Renal cortical epithelial cell (primary cell): ENCODE measurements at places on chromosomes 2 and 18. TPM values are rescaled to one million over a fixed set of nuclear protein-coding genes. Genes with fewer than 3 reads are reported as not detected.

The SPEG gene
- total RNA-seq, result 2.3 and 10.8 TPM in 2 replicates

The AGAP1 gene
- 10.2 and 17.6 TPM in 2 replicates for total RNA-seq

The BOLL gene
- total RNA-seq, result not detected in 2 replicates

The ZNF385B gene
- total RNA-seq, result 1.1 TPM in 1 of 2 replicates, not detected in the other

The GPR39 gene
- 9.2 and 26.0 TPM in 2 replicates for total RNA-seq

The ABCG5 gene
- total RNA-seq, result not detected in 2 replicates

The CIB4 gene
- total RNA-seq, result not detected in 2 replicates

The STAT1 gene
- total RNA-seq, result 149 and 189 TPM in 2 replicates

The CYTIP gene
- 0.94 TPM in 1 of 2 replicates, not detected in the other for total RNA-seq

The VWA3B gene
- total RNA-seq, result not detected in 2 replicates

The ARL4C gene
- total RNA-seq, result 98.6 and 119 TPM in 2 replicates

The CCDC148 gene
- total RNA-seq, result 4.9 and 16.0 TPM in 2 replicates

The OXER1 gene
- total RNA-seq, result 0.15 TPM in 1 of 2 replicates, not detected in the other

The QPCT gene
- total RNA-seq, result 81.8 and 83.0 TPM in 2 replicates

The KYNU gene
- total RNA-seq, result 1.6 and 6.1 TPM in 2 replicates

The KRTCAP3 gene
- total RNA-seq, result 0.85 and 3.5 TPM in 2 replicates

The ASB18 gene
- total RNA-seq, result not detected in 2 replicates

The STAT4 gene
- total RNA-seq, result 0.52 and 3.0 TPM in 2 replicates

The OTOS gene
- not detected in 2 replicates for total RNA-seq

The CPS1 gene
- 12.3 and 38.4 TPM in 2 replicates for total RNA-seq

The SLC25A52 gene
- total RNA-seq, result 0.80 TPM in 1 of 2 replicates, not detected in the other

The UGT1A8 gene
- 0.35 TPM in 2 replicates for total RNA-seq

The ODC1 gene
- 79.7 and 133 TPM in 2 replicates for total RNA-seq

The IL36G gene
- not detected in 2 replicates for total RNA-seq

The ELMOD3 gene
- total RNA-seq, result 17.5 and 18.6 TPM in 2 replicates

The FEV gene
- total RNA-seq, result not detected in 2 replicates

The MERTK gene
- 4.4 and 5.7 TPM in 2 replicates for total RNA-seq

The RAD51AP2 gene
- total RNA-seq, result under 0.01 TPM in 1 of 2 replicates, not detected in the other

The STPG4 gene
- total RNA-seq, result 0.20 and 0.52 TPM in 2 replicates

The ACADL gene
- total RNA-seq, result 0.17 and 3.8 TPM in 2 replicates

The FAM124B gene
- 0.25 and 0.35 TPM in 2 replicates for total RNA-seq

The TANC1 gene
- 14.8 and 44.0 TPM in 2 replicates for total RNA-seq

The PIEZO2 gene
- under 0.01 and 0.30 TPM in 2 replicates for total RNA-seq

The LYG2 gene
- not detected in 2 replicates for total RNA-seq

The CYP20A1 gene
- total RNA-seq, result 27.6 and 52.4 TPM in 2 replicates

The IL36B gene
- total RNA-seq, result not detected in 2 replicates

The KIAA2012 gene
- total RNA-seq, result not detected in 2 replicates

The ARHGAP28 gene
- 0.35 and 1.2 TPM in 2 replicates for total RNA-seq

The SULT1C4 gene
- 37.2 and 47.7 TPM in 2 replicates for total RNA-seq

The LONRF2 gene
- total RNA-seq, result 0.17 and 0.35 TPM in 2 replicates

The SULT1C2 gene
- 4.7 and 13.1 TPM in 2 replicates for total RNA-seq

The ALPG gene
- total RNA-seq, result not detected in 2 replicates

The EIF4E2 gene
- total RNA-seq, result 60.0 and 179 TPM in 2 replicates

The NT5C1B gene
- total RNA-seq, result not detected in 2 replicates

The SCN2A gene
- 0.35 and 15.1 TPM in 2 replicates for total RNA-seq

The CFAP210 gene
- total RNA-seq, result 0.25 TPM in 1 of 2 replicates, not detected in the other

The CCDC85A gene
- total RNA-seq, result under 0.01 and 0.15 TPM in 2 replicates

The CDH2 gene
- 106 and 137 TPM in 2 replicates for total RNA-seq

The KCNE4 gene
- total RNA-seq, result 0.05 and 0.52 TPM in 2 replicates

The UBXN4 gene
- total RNA-seq, result 63.0 and 133 TPM in 2 replicates

The PPP1R7 gene
- total RNA-seq, result 46.6 and 64.8 TPM in 2 replicates
